ENCODE measurements at places on chromosomes 3 and 15.

- DNase-seq, result no peak
These were observed 175.8 kb downstream of the VGLL4 start for GRCh38 chr3:11467875-11468274.

DNA sequence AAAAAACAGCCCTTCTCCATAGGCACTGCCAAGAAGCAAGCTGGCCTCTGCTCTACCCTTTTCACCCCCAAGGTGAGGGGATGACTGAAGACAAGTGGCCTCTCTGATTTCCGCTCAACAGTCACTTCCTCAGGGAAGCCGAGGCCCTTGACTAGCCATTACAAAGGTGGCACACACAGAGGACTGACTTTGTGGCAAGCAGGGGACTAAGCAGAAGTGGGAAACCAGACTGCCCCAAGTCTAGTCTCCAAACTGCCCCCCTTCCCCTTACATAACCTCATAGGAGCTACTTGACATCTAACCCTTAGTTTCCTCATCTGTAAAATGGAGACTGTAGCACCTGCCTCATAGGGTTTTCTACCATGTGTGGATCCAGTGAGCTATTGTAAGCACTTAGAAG lies 118.9 kb downstream of the FOXP1 start:
- no peak for DNase-seq

DNA sequence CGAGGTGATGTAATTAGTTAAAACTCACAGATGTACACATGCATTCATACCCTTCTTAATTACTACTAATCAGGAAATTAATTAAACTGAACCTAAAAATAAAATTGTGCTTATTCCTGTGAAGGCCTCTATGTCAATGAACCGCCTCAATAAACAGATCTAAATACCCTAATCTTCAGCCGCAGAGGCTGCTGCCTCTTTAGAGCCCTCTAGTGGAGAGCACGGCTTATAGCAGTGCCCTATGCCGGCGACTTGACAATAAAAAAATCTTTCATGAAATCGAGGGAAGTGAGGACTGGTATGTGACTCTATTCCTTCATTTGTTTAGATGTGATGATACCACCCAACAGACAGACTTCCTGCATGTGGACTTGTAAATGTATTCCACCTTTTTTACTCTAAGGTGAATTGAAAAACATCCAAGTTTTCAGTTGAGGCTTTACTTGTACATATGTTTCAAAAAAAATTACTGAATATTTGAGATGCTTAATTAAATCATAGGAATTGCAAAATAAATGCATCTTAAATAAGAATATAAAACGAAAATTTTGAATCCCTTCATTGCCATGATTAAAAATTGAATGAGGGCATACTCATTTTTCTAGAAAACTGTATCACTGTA lies 8.3 kb upstream of the EPHA3 start:
- DNase-seq, result peak; percentile 72

DNA sequence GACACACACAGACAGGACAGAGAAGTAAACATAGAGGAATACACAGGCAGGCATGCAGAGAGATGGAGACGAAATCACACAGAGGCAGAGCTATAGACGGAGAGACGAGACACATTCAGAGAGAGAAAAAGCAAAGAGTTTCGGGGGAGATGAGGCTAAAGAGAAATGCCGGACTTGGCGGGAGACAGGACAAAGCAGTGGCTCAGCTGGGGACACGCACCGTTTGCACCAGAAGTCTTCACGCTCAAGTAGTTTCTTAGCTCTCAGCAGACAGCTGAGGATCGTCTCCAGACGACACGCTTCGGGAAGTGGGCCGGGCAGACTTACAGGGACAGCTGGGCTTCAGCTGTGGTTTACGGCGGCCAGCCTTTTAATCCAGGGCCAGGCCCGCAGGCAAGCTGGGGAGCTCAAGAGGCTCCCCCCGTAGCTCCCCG lies 56.2 kb upstream of the DLG1 start:
- DNase-seq, result peak; percentile 76

DNA sequence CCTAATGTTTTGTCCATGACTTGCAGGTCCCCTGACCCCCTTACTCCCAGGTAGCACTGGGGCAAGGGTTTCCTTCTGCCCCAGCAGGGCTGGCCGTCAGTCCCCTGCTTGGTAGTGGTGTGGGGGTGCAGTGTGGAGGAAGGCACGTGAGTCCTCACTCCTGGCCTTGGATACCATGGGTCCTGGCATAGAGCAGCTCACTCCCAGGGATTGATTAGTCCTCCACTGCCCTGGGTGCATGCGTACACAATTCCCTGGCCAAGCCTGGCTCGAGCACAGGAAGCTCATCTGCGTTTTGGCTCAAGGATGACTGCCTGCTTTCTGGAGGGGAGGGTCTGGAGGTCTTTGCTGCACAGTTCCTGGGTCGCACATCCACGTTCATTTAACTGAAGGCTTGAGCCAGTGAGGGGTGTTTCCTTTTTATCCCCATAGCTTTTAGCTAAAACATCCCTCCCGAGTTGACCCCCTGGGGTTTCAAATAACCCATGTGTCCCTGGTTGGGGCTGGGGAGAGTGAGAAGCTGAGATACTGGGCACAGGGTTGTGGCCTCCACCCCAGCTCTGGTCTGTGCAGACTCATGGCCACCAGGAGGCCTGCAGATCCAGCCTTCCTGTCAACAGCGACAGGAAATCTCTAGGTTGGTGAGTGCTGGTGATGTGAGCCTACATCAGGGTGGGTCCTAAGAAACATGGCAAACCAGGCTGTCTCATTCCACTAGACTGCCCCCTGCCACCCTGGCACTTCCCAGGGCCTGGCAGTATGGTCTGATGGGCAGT lies 11.5 kb downstream of the HEMK1 start:
- no peak for DNase-seq

- DNase-seq, result no peak
These were observed 16.7 kb upstream of the SECISBP2L start for GRCh38 chr15:49062900-49063299.

GRCh38 chr15:94670438-94671034 lies 439.2 kb downstream of the MCTP2 start:
- peak; percentile 38 for DNase-seq

DNA sequence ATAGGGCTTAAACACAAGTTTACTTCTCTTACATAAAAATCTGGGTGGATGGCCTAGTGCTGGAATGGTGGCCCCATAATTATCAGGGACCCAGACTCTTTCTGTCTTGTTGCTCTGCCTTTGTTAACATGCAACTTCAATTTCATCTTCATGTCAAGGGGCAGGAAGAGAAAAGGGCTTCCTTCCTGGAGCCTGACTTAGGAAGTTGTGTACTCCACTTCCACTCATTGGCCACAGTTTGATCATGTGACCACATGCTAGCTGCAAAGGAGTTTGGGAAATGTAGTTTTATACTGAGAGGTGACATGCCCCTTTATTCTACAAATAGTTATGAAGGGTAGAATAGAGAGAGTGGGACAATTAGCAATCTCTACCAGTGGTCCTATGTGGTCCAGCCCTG lies 39.3 kb downstream of the RHCG start:
- peak; percentile 70 for DNase-seq

- DNase-seq, result no peak
These were observed 62.0 kb upstream of the ATP2C1 start for GRCh38 chr3:130831719-130832400.

DNA sequence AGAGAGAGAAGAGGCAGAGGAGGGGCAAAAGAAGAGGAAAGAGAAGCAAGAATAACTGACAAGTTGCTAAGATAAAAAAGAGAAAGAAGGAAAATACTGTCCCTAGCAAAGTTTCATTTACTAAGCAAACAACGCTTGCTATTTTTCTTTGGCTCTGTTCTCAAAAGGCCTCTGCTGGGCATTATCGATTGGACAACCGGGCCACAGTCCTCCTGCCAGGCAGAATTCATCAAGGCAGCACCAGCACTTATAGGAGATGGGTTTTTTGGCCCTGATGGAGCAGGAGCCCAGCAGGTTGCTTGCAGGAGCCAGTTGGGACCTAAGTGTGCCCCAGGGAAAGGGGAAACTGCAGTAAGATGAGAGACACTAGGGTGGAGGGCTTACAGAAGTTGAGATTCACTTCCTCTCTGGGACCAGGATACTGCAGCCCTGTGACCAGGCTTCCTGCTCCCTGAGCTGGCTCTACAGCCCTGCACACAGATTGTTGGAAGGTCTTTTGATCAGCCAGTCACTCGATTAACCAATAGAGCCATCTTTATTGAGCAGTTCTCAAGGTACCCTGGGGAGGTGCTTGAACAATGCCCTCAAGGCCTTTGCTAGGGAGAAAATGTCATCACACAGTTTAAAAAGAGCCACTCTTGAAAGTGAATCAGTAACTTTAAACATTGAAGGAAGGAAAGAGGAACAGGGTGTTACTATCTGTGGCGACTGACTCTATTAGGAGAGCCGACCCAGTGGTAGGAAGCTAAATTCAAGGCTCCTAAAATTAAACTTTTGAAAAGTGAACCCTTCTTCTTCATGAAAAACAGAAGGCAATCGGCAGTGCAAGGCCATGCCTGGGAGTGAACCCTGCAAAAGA lies 28.8 kb upstream of the GLCE start:
- DNase-seq, result no peak

DNA sequence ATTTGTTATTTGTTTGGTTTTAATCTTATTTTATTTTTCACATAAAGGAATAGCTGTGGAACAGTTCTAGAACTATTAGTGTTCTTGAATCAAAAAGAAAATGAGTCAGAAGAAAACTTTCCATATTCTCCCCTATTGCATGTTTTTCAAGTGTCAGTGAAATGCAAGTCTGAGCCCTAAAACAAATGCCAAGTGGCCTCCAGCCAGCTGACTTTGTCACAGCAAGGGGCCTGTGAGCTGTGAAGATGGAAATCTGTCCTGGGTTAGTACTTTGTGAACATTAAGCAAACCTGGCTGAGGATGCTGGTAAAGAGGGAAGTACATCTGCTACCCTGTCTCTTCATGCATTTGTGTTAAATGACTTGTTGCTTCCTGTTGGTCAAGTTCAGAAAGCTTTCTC lies 14.2 kb downstream of the LRRC49 start:
- DNase-seq, result no peak

DNA sequence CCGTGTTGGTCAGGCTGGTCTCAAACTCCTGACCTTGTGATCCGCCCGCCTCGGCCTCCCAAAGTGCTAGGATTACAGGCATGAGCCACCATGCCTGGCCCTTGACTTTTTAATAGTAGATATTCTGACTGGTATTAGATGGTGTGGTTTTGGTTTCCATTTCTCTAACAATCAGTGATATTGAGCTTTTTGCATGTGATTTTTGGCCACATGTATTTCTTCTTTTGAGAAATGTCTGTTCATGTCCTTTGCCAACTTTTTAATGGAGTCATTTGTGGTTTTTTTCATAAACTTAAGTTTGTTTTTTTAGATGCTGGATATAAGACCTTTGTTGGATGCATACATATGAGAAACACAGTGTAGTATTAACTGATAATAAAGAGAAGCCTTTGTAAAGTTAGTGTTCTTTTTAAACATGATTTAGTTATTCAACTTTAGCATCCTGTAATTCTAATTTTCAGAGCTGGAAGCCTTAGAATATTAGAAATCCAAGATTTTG lies 280.8 kb downstream of the RBMS3 start:
- DNase-seq, result no peak

DNA sequence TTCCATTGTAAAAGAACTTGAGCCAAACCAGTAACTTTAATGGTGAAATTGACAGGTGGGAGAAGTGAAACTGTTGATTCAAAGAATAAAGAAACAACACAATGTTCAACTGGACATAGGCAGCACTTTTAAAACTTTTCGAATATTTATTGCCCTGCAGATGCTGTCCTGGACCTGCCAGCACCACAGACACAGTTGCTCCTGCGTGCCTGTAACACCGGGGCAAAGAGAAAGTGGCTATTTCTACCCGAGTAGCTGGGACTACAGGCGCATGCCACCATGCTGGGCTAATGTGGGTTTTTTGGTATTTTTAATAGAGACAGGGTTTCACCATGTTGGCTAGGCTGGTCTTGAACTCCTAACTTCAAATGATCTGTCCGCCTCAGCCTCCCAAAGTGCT lies 7.4 kb downstream of the IL5RA start:
- no peak for DNase-seq

DNA sequence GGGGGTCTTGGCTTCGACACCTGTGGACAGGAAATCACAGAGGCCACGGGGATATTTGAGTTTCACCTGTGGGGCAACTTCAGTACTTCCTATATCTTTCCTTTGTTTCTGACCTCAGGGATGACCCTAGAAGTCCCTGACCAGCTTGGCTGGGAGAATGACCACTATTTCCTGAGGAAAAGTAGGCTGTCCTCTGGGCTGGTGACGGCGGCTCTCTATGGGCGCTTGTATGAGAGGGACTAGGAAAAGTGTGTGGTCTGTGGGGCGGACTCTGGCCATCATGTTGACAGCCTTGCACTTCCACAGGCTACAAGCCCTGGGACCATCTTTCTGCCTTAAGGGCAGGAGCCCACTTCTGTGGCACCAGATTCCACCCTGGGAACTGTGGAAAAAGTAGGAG lies 43.7 kb downstream of the BTD start:
- no peak for DNase-seq

DNA sequence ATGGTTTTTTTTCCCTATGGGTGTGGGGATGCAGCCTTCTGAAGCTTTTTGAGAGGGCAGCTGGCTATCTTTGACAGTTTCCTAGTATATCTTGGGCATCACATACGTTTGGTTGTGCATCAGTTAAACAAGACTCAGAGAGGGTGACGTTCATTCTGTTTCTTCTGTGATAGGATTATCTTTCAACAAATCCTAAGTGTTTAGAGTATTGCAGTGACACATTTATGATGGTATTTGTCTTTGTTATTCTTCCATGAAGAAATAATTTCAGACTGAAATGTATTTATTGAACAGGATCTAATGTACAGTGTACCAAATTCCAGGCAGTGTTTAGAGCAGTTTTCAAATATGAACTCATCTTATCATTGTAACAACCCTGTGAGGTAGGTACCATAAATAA lies 114.4 kb downstream of the PLCL2 start:
- no peak for DNase-seq

DNA sequence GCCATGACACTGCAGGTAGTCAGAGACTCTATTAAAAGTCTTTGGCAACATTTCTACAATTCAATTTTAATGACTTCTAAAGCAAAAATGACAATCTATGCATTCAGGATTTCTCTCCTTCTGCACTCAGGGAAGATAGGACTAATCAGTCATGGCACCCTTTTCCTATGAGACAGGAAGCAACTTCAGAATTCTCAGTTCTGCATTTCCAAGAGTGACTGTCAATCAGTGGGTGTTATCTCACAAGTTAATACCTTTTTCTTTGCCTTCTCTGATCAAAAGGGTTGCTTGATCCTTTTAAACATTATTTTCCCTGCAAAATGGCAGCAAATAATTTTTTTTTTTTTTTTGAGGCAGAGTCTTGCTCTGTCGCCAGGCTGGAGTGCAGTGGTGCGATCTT lies 7.8 kb upstream of the ICE2 start:
- DNase-seq, result no peak

- no peak for DNase-seq
These were observed 277.1 kb downstream of the MAGI1 start for GRCh38 chr3:65761446-65762234.

DNA sequence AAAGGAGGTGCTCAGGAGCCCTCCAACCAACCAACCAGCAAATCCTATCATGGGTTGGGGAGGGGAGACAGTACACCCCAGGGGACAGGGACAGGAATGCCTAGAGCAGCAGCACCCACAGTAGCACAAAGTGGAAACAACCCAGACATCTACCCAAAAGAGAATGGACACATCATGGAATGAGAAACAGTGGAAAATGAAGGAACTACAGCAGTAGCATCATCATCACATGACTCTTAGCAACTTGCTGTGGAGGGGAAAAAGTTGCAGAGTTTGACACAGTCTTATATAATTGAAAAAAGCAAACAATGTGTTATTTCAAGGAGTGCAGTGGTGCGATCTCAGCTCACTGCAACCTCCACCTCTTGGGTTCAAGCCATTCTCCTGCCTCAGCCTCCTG lies 11.0 kb downstream of the C3orf22 start:
- peak; percentile 4 for DNase-seq

GRCh38 chr15:81002009-81002330 lies 1.2 kb downstream of the TLNRD1 start:
- peak; percentile 66 for DNase-seq

- DNase-seq, result no peak
These were observed 9.6 kb upstream of the FSIP1 start for GRCh38 chr15:39792025-39792843.

All from D341Med (cell line).